ENCODE measurements at places on chromosomes 6 and 20.

GRCh38 chr6:70312165-70312745, 9.4 kb upstream of the COL9A1 start:
- peaks cover 1% of the 10 kb centered on the region for H3K4me1 ChIP-seq
- H3K27me3 ChIP-seq: peaks cover 31% of the 10 kb centered on the region
- H3K36me3 ChIP-seq: no peaks in the 10 kb centered on the region
- H3K27ac ChIP-seq: no peak overlapping the region

DNA sequence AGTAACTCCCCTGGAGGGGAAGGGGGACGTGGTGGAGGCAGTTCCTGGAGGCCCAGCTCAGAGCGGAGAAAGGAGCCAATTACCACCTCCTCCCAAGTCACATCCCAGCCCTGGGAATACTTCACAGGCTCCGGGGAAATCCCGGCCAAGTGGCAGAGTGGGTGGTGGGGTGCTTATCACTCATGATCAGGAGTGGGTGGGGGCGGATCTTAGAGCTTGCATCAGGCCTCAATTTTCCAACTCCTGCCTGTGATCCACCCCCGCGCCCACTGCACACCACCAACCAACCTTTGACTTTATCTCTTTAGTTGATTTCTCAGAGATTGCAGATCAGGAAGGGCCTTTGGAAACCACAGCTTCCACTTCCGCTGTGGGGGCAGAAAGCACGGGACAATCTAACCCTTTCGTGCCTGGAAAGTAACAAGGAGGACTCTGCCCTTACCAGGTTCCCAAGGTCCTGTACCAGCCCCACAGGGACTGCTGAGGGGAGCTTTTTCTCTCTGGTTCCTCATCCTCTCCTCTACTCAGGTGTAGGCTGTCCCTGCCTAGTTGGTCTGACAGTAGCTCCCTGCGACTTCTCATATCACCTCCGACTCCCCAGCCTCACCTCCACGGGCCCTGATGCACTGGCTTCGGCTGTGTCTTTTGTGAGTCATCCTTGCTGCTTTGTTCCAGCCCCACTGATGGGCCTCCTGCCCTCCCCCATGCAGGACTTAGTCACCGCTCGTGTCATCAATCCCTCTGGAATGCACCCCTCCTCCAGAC, 24.9 kb upstream of the IER3 start:
- DNase-seq: peak; percentile 72
- H3K36me3 ChIP-seq: no peaks in the 10 kb centered on the region
- peak overlapping the region; percentile 65 for H3K27ac ChIP-seq
- peak overlapping the region; percentile 28 for H3K4me3 ChIP-seq
- peaks cover 7% of the 10 kb centered on the region for H3K27me3 ChIP-seq
- peaks cover 52% of the 10 kb centered on the region for H3K4me1 ChIP-seq

DNA sequence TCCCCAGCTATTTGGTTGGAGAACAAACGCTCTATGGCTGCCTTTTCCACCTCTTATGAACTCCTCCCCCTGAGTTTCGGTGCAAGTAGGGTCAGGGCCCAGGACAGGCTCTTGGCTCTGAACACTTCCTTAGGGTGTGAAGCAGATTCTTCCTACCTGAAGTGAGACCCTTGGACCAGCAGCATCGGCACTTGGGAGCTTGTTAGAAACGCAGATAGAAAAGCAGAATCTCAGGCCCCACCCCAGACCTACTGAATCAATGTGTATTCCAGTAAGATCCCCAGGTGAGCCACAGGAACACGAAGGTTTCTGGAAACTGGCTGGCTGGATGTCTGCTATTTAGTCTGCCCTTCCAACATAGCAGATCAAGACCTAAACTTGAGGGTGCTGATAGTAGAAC, 3.2 kb downstream of the FAM50B start:
- H3K27ac ChIP-seq: no peak overlapping the region
- H3K4me3 ChIP-seq: no peak overlapping the region
- peaks cover 33% of the 10 kb centered on the region for H3K4me1 ChIP-seq
- no peaks in the 10 kb centered on the region for H3K27me3 ChIP-seq

GRCh38 chr20:33709398-33709797, 10.7 kb downstream of the PXMP4 start:
- H3K27ac ChIP-seq: no peak overlapping the region
- H3K4me3 ChIP-seq: no peak overlapping the region
- DNase-seq: no peak
- peaks cover 43% of the 10 kb centered on the region for H3K36me3 ChIP-seq
- H3K27me3 ChIP-seq: no peaks in the 10 kb centered on the region

DNA sequence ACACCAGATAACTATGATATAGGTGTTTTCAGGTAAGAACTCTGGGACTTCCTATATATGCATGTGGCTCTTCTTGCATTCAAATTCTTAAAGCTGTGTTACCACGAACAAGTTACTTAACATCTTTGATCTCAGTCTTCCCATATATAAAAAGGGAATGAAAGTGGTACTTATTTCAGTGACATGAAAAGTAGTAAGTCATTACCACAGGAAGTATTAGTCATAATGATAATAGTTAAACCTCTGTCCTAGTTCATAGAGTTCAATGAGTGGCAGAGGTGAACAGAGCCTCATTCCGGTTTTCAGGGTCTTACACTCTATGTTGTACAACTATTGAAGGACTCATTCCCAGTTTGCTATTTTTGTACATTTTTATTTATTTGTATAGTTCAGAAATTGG, 237.0 kb downstream of the NKAIN2 start:
- peaks cover 2% of the 10 kb centered on the region for H3K4me1 ChIP-seq
- H3K36me3 ChIP-seq: no peaks in the 10 kb centered on the region
- DNase-seq: no peak
- no peak overlapping the region for H3K4me3 ChIP-seq

DNA sequence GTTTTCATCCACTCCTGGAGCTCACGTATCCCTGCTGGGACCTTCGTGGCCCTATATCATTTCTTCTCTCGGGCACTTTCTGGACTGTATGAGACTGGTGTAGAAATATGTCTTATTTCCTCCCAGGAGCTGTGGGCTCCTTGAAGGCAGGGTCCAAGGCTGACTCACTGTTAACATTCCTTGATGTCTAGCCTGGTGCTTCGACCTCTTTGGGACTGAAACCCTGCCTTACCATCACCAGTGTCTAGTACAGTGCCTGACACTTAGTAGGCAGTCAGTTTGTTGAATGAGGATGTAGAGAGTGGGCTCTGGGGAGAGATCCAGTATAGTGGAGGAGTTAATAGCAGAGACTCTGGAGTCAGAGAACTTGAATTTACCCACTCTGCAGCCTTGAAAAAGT, 23.6 kb downstream of the POFUT1 start:
- peaks cover 38% of the 10 kb centered on the region for H3K4me1 ChIP-seq
- no peak overlapping the region for H3K4me3 ChIP-seq
- no peak for DNase-seq
- H3K27ac ChIP-seq: peak overlapping the region; percentile 93
- peaks cover 70% of the 10 kb centered on the region for H3K36me3 ChIP-seq
- no peaks in the 10 kb centered on the region for H3K27me3 ChIP-seq

- DNase-seq: no peak
- no peaks in the 10 kb centered on the region for H3K27me3 ChIP-seq
- no peak overlapping the region for H3K27ac ChIP-seq
- no peak overlapping the region for H3K4me3 ChIP-seq
- peaks cover 30% of the 10 kb centered on the region for H3K4me1 ChIP-seq
These were observed 23.8 kb upstream of the POU5F1 start for GRCh38 chr6:31194061-31194834.

DNA sequence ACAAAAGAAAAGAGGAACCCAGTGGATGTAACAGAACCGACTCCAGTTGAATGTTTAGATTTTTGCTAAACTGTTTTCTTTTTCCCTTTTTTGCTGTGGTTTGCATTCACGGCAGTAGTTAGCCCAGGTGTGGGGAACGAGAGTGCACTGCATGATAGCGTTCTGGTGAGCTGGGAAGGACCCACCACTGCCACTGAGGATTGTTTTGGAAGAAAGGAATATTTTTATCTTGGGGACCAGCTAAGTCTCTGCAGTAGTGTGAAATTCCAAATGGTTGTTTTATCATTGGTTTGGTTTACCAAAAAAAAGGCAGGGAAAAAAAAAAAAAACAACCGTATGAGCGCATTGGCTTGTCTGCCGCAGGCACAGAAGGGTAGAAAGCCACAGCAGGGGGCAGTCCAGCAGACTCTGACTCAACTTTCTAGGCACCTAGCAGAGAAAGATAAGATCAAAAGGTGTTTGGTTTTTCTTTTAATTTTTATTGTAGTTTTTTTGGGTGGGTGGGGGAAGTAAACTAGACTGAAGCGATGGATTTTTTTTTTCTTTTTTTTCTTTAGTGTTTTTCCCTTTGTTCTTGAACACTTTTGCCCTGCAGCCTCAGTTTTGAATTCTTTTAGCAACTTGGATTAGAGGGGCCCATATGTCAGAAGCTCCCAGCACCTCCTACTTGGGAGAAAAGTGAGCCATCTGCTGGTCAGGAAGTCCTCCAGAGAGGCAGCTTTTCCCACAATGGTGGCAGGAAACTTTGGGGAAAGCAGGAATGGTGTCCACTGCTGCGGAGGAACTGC, 13.5 kb upstream of the RAB5IF start:
- peak overlapping the region; percentile 76 for H3K27ac ChIP-seq
- DNase-seq: peak; percentile 65
- no peaks in the 10 kb centered on the region for H3K27me3 ChIP-seq
- H3K4me1 ChIP-seq: peaks cover 61% of the 10 kb centered on the region
- H3K4me3 ChIP-seq: no peak overlapping the region

DNA sequence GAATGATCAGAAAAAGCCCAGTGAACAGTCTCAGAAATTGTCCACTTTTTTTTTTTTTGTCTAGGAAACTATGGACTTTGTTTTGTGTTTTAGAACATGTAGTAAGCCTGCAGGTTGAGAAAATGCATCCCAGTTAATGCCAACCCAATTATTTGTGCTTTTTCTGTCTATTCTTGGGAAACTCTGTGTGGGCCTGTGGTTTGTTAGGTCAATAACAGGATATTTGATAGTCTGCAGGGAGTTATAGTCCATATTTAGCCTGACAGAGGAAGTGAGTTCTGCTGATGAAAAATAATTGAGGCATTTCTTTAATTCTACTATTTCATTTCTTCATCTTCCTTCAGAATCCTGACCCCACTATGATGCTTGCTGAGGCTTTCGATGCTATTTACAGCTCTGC, 154.0 kb upstream of the LAMP5 start:
- no peaks in the 10 kb centered on the region for H3K27me3 ChIP-seq
- no peaks in the 10 kb centered on the region for H3K4me1 ChIP-seq
- H3K36me3 ChIP-seq: no peaks in the 10 kb centered on the region
- DNase-seq: no peak

DNA sequence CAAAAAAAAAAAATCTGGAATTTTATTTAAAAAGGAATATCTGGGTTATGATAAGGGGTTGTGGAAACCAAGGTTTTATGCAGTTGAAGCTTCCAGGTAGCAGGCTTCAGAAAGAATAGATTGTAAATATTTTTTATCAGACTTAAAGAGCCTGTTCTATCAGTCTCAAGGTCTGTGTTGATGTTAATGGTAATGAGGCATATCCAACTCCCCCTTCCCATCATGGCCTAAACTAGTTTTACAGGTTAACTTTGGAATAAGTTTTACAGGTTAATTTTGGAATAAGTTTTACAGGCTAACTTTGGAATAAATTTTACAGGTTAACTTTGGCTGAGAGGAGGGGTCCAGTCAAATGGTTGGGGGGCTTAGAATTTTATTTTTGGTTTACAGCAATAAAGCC, 92.4 kb downstream of the CD24 start:
- H3K4me3 ChIP-seq: no peak overlapping the region
- H3K36me3 ChIP-seq: no peaks in the 10 kb centered on the region

DNA sequence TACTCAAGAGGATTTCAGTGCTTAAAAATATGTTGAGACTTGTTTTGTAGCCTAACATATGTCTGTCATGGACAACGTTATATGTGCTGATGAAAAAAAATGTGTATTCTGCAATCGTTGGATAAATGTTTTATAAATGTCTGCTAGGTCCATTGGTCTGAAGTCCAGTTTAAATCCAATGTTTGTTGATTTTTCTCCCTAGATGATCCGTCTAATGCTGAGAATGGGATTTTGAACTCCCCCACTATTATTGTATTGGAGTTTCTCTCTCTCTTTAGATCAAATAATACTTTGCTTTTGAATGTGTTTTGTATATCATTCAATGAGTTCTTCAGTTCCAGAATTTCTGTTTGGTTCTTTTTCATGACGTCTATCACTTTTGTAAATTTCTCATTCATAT, 44.9 kb downstream of the CYB5R4 start:
- no peak overlapping the region for H3K4me3 ChIP-seq
- no peak overlapping the region for H3K27ac ChIP-seq
- H3K36me3 ChIP-seq: peaks cover 19% of the 10 kb centered on the region
- no peaks in the 10 kb centered on the region for H3K4me1 ChIP-seq

- no peak overlapping the region for H3K27ac ChIP-seq
- peaks cover 4% of the 10 kb centered on the region for H3K27me3 ChIP-seq
- no peaks in the 10 kb centered on the region for H3K36me3 ChIP-seq
- no peak for DNase-seq
These were observed 27.9 kb upstream of the RSPO4 start for GRCh38 chr20:1029980-1030379.

- no peak for DNase-seq
- peaks cover 60% of the 10 kb centered on the region for H3K4me1 ChIP-seq
- no peak overlapping the region for H3K4me3 ChIP-seq
- no peaks in the 10 kb centered on the region for H3K27me3 ChIP-seq
- H3K36me3 ChIP-seq: peaks cover 60% of the 10 kb centered on the region
These were observed 29.8 kb downstream of the HM13 start for GRCh38 chr20:31543966-31544598.

DNA sequence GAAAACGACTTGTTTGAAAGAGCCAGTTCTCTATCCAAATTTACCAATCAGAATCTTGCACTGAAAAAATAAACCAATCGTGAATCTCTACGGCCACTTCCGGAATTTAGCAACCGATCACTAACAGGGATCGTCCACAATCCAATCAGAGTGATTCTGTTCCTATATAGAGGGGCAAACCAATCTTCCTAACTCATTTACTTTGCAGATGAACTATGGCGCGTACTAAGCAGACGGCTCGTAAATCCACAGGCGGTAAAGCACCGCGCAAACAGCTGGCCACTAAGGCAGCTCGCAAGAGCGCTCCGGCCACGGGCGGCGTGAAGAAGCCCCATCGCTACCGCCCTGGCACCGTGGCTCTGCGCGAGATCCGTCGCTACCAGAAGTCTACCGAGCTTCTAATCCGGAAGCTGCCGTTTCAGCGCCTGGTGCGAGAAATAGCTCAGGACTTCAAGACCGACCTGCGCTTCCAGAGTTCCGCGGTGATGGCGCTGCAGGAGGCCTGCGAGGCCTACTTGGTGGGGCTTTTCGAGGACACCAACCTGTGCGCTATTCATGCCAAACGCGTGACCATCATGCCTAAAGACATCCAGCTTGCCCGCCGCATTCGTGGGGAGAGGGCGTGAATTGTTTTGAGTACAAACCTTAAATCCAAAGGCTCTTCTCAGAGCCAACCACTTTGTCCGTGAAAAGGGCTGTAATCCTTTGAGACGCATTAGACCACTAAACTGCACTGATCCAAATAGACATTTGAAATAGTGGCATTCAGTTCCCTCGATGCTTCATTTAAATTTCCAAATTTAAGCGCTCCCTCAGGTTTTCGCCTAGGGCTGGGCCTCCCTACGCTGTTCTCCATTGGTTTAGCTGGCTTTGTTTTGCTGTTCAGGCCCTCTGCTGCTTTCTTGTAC, 138.0 kb downstream of the HFE start:
- peaks cover 7% of the 10 kb centered on the region for H3K36me3 ChIP-seq
- no peak overlapping the region for H3K4me3 ChIP-seq
- no peak overlapping the region for H3K27ac ChIP-seq
- no peak for DNase-seq

- no peaks in the 10 kb centered on the region for H3K36me3 ChIP-seq
- no peak overlapping the region for H3K4me3 ChIP-seq
- no peak overlapping the region for H3K27ac ChIP-seq
- DNase-seq: no peak
- H3K4me1 ChIP-seq: no peaks in the 10 kb centered on the region
These were observed 1067.9 kb upstream of the MAP3K7 start for GRCh38 chr6:91654793-91655192.

Measured in activated CD4-positive, alpha-beta memory T cell treated with anti-CD3 and anti-CD28 coated beads, Interleukin-2, amount 10 ng/mL, durations not matched to agents 7 days and 5 days (primary cell).